ENCODE measurements at places on chromosomes 16 and 17.

DNA sequence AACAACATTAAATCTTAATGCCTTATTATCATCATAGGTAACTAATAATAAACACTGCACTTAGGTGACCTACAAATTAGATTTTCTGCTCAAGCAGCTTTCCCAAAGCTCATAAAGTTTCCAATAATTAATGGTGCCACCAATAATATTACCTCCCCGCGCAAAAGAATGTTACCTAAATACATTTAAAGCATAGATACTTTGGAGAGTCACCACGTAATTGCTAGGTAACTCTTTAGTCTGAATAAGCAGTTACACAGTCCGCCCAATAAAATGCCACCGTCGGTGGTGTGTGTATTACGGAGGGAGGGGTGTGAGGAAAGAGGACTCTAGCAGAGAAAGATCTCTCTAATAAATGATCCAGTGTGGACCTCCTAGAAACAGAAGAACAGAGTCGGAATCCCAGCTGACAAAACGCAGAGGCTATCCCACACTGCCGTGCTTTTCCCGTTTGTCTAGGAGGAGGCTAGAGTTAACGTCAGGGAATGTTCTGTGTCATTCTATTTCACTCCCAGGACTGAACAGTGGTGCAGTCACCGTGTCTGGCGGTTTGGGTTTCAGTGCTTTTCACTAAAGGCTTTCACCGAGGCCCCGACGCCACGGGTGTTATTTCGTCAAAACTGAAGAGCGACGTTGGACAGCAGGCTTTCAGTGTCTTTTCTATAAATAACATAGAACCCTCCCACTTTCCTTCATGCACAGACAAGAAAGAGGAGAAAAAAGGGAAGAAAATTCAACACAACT is 630 bp downstream of the RNFT1 start:
- no peak for DNase-seq

DNA sequence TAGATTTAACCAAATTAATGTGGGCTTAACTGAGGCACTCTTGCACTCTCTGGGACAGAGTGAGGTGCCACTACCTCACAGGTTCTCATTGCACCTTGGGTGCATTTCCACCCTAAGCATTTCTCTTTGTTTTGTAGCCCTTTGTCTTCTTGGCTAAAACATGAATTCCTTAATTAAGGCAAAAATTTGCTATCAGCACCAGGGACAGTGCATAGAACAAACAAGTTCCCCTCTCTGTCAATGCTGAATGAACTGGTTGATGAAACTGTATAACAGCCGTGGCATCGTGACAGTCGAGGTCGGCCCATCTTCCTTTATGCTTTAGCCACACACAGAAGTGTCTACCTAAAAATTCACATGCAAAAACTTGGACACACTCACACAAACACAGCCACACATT is 74.8 kb downstream of the HS3ST2 start:
- DNase-seq, result no peak

DNA sequence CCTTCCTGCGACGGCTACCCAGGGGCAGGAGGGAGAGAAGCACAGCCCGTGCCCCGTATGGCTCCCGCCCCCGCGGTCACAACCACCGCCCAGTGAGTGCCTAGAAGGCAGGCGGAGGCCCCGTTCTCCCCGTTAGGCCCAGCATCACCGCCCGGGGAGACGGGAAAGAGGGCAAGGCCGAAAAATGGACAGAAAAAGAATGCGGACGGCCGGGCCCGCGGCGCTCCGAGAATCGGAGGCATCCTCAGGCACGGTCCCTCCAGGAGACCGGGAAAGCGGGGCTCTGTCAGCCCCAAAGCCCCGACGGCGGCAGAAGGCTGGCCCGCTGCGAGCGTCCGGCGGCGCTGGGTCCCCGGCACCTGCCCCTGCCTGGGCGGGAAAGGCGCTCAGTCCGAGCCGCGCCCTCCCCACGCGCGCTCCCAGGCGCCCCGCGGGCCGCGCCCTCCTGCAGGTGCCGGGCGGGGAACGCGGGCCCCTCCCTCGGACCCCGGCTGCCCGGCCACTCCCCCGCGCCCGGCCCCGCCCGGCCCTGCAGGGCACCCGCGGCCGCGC is 407 bp downstream of the MCRIP1 start:
- peak; percentile 24 for DNase-seq

DNA sequence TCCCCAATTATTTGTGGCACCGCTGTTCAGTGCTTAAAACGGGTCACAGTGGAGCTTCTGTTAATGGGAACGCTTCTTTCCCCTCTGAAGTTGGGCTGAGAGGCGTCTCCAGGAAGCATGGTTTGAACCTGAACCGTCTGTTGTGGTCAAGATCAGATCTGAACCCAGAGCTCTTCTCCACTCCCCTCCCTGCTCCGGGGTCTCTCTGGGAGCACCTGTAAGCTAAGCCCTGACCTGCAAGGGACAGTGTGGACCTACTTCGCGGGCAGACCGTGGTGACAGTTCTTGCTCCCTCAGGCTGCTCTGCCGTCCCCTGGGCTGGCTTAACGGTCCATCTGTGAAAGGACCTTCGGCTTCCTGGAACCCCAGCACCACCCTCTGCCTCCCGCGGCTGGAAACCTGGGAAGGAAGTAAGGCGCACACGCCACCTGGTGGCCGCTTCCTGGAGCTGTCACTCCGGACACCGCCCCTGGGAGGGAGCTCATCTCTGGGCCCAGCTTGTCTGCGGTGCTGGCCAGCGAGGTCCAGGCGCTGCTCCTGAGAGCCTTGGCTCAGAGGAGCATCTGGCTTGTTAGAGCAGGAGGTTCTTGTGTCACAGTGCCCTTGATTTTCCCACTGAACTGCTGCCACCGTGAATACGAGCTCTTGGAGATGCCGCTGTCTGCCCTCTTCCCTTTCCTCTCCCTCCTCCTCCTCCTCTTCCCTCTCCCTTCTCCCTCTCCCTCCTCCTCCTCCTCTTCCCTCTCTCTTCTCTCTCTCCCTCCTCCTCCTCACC is 518.5 kb upstream of the EEF2KMT start:
- DNase-seq, result peak; percentile 63

DNA sequence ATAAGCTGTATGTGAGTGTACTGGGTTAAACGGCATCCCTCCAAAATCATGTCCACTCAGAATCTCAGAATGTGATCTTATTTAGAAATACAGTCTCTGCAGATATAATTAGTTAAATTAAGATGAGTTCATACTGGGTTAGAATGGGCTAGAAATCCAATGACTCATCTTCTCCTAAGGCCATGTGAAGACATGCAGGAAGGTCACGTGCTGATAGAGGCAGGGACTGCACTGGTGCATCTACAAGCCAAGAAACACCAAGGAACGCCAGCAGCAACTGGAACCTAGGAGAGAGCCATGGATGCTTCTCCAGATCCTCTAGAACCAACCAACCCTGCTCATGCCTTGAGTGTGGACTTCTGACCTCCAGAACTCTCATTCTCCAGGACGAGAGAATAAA is 241.0 kb downstream of the XYLT1 start:
- DNase-seq, result no peak

GRCh38 chr17:65404761-65405160 is 156.7 kb downstream of the AXIN2 start:
- DNase-seq, result no peak

- no peak for DNase-seq
Measured at GRCh38 chr16:17372386-17372785, 98.4 kb downstream of the XYLT1 start.

GRCh38 chr17:34401165-34401564 is 38.1 kb upstream of the CCL1 start:
- DNase-seq, result no peak

DNA sequence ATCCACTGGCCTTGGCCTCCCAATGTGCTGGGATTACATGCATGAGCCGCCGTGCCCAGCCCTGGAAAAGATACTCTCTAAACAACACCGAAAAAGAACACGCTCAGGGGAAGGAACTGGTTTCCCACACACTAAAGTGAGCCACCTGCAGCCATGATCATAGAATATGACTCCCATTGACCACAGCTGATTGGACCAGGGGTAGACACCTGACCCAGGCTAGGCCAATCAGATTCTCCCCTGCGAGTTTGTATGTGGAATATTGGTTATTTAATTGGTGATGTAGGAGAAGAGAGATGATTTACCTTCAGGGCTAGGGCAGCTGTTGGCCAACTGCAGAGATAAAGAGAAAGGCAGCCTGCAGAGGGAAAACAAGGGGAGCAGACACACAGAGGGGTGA is 9.0 kb upstream of the GGA2 start:
- no peak for DNase-seq

DNA sequence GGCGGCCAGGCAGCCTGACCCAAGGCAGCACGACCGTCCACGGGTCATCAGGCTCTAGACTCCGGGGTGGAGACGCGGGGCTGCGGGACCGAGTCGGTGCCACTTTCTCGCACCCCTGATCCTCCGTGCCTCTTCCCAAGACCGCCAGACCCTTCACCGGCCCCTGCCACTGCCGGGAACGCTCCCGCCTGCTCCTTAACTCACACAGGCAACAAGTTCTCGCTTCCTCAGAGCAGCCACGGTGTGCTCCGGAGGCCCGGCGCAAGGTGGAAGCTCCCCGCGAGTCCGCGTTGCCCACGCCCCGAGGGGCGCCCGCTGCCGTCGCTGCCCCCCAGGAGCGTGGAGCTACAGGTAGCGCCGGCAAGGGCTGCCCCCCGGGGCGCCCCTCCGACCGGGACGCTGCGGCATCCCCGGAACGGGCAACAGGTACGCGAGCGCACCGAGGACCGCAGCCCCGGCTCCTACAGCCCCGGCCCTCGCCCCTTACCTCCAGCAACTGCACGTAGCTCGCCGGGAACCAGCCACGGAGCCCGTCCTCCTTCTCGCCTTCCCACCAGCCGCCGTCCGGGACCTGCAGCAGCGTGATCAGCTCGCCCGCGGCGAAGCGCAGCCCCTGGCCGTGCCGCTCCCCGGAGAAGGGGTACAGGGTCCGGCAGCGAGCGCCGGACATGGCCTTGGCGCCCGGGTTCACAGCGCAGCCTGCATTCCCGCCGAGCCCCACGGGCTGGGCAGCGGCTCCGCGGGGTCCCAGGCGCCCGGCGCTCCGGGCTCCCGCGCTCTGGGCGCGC is 491 bp downstream of the GAS7 start:
- DNase-seq, result peak; percentile 47

DNA sequence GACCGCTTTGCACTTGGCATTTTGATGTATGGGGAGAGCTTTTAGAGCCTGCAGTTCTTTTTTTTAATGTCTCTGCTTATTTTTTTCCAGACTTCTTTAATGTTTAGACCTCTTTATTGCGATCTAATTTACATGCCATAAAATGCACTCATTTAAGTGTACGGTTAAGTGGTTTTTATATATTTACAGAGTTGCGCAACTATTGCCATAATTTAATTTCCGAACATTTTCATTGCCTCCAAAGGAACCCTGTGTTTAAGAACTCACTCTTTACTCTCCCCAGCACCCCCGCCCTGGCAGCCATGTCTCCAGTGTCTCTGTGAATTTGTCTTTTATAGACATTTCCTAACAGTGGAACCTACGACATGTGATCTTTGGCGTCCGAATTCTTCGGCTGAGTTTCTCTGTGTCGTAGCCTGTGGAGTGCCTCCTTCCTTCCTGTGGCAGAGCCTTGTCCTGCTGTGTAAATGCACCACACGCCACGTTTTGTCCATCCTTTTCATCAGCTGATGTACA is 24.0 kb downstream of the ZNF750 start:
- no peak for DNase-seq

DNA sequence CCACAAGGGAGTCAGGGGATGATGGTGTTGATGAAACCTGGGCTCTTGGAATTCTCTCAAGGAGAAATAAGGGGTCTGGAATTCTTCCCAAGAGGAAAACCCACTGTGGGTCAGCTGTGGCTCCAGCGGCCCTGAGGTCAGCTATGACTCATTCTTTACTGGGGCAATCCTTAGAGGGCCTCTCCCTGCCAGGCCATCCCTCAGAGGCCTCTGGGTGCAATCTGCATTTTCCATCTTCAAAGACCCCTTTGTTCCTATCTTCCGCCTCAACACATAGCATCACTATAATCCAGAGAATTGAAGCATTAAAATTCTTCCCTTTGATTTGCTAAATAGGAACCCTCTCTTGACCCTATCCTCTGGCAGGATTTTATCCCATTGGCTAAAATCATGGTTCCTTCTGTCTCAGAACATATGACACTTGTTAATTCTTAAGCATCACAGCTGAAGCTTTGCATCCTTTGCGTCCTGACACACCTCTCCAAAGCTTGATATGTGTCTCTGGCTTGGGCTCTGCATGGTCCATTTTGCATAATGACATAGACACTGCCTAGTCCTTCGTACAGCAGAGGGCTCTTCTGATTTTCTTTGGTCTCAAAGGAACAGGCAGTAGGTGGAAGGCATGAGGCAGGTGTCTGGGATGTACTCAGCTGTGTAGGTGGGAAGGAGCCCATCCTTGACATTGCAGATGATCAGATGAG is 4.4 kb upstream of the KRT37 start:
- no peak for DNase-seq

GRCh38 chr16:57226701-57227621 is 18.1 kb upstream of the ARL2BP start:
- no peak for DNase-seq

- no peak for DNase-seq
Measured at GRCh38 chr16:47872225-47872624, 283.6 kb downstream of the ABCC12 start.
